ENCODE measurements at places on chromosomes 7 and 10.

DNA sequence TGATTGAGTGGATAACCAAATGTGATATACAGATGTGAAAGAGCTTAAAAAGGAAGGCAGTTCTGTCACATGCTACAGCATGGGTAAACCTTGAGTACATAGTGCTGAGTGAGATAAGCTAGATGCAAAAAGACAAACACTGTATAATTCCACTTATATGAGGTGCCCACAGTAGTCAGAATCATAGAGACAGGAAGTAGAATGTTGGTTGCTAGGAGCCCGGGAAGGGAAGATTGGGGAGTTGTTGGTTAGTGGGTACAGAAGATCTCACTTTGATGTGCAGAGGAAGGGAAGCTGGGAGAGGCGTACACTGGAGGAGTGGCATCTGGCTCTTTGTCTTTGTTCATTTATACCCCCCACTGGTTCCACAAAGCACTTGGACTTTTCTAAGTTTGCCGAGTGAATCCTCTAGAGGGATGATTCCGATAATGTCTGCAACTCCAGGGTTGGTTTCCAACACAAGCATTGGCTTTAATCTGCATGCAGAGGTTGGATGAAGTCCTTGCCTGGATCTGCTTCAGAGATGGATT is 39.5 kb downstream of the TSPAN14 start:
- peak; percentile 62 for DNase-seq

GRCh38 chr7:72161534-72161933 is 250.6 kb downstream of the CALN1 start:
- DNase-seq = no peak

DNA sequence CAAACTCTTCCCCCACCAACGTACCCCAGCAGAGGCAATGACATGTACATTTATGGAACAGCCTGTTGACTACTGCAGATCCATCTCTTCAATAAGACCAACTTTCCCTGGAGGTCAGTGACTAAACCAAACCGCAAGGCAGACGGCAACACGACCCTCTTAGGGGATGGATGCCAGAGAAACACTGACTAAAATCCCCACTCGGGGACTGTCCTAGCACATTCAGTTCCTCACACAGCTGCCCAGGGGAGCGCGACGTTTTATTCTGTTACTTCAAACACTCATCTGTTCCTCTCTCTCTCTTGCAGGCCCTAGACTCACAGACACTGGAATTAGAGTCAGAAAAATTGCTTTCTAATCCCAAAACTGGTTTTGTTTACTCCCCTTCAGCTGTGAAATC is 146.5 kb upstream of the PRSS1 start:
- no peak for DNase-seq

- no peak for DNase-seq
These were observed 127.4 kb upstream of the INHBA start for GRCh38 chr7:41830271-41830670.

DNA sequence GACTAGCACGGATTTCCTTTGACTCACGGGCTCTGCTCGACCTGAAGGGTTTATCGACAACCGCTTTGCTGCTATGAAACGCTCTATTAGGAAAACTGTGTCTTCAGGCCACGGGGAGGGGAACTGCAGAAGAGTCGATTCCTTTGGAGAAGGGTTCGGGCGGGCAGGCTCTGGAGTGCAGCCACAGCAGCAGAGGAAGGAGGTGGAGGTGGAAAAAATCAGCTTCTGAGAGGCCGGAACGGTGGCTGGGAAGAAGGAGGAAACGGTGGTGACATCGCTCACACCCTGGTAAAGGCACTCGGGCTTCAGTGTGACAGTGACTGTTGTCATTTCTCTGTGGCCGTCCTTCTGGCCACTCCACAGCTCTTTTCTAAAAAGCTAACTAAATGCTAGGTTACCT is 64.6 kb upstream of the MGMT start:
- no peak for DNase-seq

GRCh38 chr7:84790882-84791281 is 396.0 kb downstream of the SEMA3D start:
- peak; percentile 72 for DNase-seq

DNA sequence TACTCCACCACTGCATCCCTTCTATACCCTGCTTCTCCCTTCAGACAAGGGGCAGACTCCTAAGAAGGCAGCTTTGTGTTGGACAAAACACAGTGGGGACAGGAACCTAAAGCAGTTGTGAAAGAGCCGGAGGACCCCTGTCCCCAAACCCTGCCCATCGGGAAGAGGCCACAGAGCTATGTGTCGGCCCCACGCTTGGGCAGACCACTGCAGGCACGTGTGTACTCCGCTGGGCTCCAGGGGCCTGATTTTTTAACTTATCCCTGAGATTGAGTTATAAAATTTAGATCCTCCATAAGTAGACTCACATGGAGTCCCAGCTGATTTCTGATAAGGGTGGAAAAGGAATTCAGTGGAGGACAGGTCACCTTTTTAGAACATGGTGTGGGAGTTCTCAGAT is 310.5 kb downstream of the ADARB2 start:
- no peak for DNase-seq

DNA sequence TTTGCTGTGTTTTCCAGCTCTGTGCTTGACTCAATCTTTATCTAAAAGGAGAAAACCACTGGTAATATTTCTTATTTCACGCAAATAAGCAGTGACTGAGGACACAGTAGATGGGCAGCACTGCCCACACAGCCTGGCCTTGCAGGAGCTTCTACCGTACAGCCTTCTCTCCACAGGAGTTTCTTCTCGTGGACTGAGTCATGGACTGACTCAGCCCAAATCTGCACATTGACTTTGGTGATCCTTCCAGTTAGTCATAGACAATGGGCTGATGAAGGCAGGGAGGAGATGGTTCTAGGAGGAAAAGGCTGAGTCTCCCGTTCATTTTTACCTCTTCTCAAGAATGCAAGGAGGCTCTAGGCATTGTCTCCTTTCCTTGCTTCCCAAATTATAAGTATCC is 200.7 kb downstream of the RAPGEF5 start:
- no peak for DNase-seq

GRCh38 chr10:83605783-83606630 is 533.3 kb upstream of the GHITM start:
- DNase-seq = no peak

GRCh38 chr10:98354491-98354890 is 60.5 kb downstream of the PYROXD2 start:
- no peak for DNase-seq

DNA sequence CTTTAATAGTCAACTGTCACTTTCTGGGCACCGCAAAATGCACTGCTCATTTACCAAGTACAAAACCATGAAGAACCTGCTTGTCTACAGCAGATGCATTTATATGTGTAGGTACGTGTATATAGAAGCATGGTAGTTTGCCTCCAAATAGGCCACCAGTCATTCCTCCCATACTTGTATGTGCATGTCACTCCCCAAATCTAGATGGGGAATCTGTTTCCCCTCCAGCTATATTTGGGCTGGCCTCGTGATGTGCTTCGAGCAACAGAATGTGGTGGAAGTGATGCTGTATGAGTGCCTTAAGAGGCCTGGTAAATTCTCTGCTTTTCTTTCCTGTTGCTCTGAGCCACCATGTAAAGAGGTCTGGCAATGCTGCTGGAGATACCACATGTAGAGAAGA is 47.1 kb downstream of the PSMC2 start:
- no peak for DNase-seq

DNA sequence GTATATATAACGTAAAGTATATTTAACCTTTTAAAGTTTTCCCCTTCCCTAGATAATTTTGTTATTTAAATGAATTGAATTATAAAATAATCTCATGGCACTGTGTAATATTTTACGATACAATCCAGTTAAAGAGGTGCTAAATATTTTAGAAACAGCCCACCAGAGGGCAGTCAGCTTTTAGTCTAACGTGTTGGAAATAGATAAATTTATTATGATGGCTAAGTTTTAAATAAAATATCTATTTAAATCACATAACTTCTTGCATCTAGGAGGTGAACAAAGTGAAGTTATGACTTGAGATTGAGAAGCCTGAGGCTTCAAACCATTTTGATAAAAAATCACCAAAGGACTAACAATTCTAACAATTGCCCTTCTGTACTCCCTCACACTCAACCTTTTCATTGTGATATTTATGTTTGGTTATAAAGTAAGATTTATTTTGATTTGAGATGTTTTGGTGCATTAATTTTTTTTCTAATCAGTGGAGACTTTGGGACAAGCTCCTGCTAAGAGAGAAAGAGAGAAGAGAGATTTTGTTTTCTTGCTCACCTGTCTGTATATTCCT is 171.5 kb upstream of the SP4 start:
- DNase-seq = no peak

DNA sequence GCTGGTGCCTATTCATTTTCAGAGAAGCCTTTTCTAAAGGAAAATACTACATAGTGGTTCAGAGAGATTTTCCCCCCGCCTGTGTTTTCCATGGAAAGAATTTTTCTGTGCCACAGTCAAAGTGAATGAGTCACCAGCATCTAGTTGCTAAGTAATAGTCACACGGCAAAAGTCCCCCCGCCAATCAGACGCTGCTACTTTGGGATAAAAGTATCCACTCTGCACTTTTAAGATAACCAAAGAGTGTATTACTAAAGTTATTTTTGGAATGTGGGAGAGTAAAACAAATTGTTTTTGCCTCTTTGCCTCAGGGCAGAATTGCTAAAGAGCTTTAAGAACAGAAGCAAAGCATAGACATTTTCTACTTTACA is 23.5 kb downstream of the ABLIM1 start:
- peak; percentile 75 for DNase-seq

DNA sequence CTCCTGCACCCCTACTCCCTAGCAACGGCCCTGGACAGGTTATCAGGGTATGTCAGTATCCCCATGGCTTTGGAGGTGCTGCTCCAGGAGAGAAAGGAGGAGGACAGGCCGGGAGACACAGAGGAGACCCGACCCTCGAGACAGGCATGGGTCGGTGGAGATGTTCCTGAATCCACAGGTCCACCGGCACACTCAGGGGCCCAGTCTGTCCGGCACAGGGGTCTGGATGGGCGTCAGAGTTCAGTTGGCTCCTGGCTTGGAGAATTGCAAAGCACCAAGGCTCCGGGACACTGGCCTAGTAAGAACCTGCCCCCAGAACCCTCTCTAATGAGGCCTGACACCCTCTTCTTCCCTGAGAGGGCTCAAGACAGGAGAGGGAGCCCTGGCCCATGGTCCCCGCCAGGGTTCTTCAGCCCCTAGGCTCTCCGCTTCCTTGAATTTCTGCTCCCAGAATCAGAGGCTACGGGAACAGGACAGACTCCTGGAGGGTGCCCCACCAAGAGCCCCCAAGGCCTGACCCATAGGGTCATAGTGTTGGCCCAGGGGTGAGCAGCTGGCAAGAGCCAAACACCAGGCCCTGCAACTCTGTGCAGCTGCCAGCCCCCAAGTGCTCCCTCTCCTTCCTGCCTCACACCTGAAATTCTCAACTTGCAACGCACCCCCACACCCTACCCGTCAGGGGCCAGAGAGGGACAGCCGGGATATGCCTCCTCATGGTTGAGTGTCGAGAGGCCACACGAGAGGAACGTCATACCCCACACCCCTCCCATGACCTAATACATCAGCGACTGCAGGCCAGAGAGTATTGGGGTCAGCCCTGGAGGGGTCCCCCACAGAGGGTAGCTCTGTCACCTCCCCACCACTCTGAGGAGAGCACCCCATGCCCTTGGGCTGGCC is 5.5 kb upstream of the IRF5 start:
- no peak for DNase-seq

GRCh38 chr10:103720964-103721335 is 134.4 kb downstream of the SH3PXD2A start:
- DNase-seq = no peak

DNA sequence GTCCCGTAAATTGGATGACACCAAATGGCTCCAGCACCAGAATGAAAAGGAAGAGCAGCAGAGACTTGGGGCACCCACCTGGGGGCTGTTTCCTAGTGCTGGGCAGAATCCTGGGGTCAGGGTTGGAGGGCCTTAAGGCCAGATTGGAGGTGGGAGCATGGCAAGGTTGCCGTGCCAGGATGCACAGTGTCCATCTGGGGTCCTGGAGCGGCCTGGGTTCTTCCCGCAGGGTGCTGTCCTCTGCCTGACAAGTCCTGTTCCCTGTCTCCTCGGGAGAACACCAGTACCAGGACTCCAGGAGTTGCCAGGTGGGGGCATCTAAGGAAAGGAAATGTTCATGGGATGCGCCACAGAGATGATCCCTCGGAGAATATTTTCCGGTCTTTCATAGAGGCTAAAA is 42.8 kb downstream of the MGMT start:
- DNase-seq = no peak

GRCh38 chr7:126449611-126450268 is 803.0 kb downstream of the GRM8 start:
- DNase-seq = no peak

- DNase-seq = no peak
These were observed 851 bp upstream of the GOT1 start for GRCh38 chr10:99431190-99431760.

DNA sequence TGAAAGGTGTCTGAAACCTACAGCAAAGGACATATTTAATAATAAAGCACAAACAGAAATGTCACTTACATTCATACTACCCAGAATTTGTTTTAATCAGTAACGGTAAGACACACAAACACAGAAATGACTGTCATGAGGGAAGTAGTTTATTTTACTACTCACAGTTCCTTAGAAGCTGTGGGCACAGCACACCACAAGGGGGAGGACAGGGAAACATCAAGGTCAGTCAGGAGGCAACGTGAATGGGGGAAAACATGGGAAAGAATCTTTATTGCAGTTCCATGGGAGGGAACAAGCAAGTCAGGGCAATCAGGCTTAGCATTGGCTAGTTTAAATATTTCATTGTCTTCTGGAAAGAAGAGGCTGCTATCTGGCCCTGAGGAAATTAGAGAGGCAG is 123.8 kb upstream of the PDSS1 start:
- no peak for DNase-seq

- no peak for DNase-seq
These were observed 52.8 kb downstream of the CHN2 start for GRCh38 chr7:29247224-29247962.

DNA sequence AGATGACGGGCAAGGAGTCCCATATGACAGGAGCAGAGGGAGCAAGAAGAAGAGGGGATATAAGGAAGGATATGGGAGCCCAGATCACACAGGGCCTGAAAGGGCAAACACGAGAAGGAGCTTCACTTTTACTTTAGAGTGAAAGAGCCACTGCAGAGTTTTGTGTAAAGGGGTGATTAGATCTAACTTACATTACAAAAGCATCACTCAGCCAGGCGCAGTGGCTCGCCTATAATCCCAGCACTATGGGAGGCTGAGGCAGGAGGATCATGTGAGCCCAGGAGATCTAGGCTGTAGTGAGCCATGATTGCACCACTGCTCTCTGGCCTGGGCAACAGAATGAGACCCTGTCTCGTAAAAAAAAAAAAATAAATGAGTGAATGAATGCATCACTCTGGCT is 91.1 kb downstream of the MPP7 start:
- no peak for DNase-seq

DNA sequence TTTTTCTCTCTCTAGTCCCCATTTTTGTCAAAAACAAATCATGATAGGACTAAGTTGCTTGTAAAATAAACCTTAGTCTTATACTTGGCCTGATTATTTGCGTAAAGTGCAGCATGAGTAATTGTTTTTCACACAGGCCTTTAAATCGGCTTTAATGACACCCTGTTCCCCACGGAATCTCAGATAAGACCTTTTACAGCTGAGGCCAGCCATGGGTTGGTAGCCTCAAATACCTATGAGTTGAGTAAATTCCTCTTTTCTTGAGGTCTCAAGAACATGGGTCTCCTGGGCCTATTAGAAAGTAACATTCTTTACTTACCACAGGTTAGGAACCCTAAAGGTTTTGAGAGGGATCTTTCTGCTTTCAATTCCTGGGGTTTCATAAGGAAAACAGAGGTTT is 761.0 kb upstream of the PHF14 start:
- DNase-seq = no peak

Data from fibroblast of skin of left biceps (primary cell).